Ammon's horn (tissue), 1 donor: ENCODE measurements at places on chromosomes 4 and X.

- peak; percentile 66 for DNase-seq
These were observed 80.2 kb upstream of the CBLL2 start for GRCh38 chrX:22192419-22193060.

DNA sequence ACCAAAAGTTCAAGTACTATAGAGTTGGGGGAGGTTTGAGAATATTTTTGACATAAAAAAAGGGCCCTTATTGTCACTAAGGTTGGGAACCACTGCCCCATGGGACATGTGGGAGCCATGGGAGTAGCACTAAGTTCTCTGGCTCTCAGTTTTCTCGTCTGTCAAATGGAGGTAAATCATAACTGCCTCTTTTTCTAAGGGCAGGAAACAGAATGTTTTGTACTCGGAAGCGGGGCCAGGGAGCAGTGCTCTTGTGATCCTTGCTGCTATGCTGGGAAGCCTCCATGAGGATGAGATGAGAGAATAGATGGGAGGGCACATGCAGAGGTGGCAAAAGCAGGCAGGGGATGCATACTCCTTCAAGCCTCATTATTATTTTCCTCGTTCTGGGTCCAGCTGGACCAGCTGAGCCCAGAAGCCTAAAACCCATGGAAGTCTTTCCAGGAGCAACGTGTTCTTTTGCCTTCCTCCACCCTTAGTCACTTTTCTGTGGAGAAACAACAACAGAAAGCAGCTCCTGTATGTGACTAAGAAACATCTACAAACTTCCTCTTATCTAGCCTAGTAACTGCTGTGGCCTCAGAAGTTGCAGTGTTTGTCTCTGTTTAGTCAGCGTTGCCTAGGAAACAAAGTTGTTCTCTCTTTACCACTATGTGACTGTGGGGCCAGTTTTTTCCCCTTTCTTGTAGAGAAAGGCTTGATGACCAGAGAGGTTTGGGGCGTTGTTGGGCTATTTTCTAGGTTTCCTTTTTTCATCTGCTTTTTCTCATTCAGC lies 64.8 kb downstream of the TSC22D3 start:
- DNase-seq: peak; percentile 53

DNA sequence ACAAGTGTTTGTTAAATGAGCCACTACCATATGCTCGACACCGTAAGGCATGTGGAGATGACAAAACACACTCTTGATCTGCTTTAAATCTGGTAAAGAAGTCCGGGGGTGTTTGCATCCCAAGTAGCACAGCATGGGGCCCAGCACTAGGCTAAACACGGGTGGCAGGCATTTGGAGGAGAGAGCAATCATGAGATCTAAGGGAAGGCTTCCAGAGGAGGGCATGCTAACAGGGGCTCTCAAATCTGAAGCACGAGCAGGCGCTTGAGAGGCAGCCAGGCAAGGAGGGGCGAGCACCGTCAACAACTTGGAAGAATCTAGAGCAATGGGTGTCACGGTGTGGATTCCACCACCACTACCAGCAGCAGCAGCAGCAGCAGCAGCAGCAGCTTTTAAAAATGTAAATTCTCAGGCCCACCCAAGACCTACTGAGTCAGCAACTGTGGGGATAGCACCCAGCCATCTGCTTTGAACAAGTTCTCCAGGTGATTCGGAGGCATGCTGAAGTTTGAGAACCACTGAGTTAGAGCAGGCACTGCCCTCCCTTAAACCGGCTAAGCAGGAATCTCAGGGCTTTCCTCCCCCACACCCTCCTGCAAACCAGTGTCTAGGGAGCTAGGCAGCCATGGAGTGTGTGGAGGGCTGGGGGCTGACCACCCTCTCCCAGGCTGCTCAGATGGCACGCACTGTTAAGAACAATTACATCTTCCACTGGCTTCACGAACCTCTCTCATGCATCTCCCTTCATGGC lies 70.2 kb upstream of the MAP3K15 start:
- no peak for DNase-seq

- DNase-seq: no peak
These were observed 29.3 kb upstream of the BCOR start for GRCh38 chrX:40127052-40127451.

DNA sequence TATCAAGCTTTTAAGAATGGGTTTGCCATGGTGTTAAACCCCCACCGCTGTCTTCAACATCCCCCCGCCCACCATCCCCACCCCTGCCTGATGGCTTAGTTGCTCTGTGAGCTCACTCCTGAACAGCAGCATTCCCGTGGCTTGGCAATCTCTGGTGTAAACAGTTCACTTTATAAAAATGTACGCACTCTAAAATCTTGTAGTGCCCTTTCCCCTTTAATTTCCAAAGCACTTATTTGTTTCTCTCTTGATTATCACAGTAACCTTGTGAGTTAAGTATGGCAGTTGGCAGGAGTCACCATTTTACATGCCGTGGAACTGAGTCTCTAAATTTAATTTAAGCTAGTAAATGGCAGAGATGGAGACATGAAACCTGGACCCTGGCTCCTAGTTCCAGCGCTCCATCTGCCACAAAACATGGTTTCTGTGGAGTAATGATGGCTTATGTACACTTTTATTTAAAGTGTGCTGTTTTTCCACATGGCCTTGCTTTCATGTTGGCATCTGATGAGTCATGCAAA lies 123.1 kb downstream of the AFF1 start:
- DNase-seq: no peak

GRCh38 chr4:138334346-138335016 lies 92.3 kb upstream of the SLC7A11 start:
- DNase-seq: no peak
